Thoracic aorta (tissue), 2 donors: ENCODE measurements at places on chromosomes 5 and 9. TPM values are rescaled to one million over a fixed set of nuclear protein-coding genes. Genes with fewer than 3 reads are reported as not detected.

DNA sequence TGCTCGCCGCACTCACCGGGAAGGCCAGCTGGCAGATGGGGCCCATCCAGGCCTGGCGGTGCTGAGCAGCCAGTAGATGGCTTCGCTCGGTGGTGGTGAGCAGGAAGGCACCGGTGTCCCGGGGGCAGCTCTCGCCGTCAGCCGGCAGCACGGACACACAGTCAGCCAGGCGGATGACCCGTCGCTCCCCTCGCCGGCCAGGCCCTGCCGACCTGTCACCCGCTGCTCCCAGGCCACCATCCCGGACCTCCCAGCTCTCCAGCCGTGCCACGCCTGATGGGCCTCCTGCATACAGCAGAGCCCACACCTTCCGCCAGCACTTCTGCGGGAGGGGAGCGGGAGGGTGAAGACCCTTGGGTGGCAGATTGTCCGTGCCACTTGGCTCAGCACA is 1.4 kb downstream of the DOK3 start:
- no peak for DNase-seq

DNA sequence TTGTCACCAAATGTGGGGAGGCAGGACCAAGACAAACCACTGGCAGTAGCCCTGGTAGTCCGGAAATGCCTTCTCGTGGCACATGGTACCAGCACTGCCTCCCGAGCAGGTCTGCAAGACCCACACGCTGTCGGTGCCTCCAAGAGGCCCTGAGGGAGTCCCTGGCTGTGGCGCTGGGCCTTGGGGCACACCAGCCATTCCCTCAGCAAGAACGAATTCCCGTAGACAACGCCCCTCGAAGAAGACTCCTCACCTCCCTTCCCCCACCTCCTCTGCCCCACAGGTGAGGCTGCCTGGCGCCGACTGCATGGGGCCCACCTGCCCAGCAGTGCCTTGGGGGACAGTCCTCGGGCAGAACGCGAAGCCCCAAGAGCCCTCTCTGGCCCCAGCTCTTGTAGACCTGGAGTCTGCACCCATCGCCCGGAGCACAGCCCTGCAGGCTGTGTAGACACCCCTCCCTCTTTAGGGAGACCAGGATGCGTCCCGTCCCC is 56.0 kb downstream of the EXD3 start:
- no peak for DNase-seq

GRCh38 chr5:41414598-41414997 is 95.8 kb downstream of the PLCXD3 start:
- DNase-seq: no peak

The COL15A1 gene
- total RNA-seq: 70.4 TPM

The FST gene
- total RNA-seq: 12.6 TPM
